ENCODE measurements at places on chromosomes 2 and 18.

GRCh38 chr2:105786231-105787230, 41.8 kb downstream of the NCK2 start:
- DNase-seq = no peak

DNA sequence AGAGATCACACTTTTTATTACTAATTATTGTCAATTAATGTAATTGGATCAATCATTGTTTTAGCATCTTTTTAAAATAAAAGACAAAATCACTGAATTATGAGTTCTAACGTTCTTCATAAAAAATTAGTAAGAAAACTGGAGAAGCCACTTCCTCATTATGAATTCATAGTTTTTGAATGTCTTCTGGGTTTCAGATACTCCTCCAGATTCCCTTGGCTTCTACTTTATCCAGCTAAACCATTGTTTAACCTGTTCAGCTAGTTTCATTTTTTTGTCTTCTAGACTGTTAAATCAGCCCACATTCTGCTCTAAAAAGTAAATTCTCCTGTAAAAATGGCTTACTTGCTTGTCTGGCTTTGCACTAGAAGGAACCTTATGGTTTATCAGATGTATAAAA, 753.4 kb upstream of the ACVR2A start:
- DNase-seq = no peak

DNA sequence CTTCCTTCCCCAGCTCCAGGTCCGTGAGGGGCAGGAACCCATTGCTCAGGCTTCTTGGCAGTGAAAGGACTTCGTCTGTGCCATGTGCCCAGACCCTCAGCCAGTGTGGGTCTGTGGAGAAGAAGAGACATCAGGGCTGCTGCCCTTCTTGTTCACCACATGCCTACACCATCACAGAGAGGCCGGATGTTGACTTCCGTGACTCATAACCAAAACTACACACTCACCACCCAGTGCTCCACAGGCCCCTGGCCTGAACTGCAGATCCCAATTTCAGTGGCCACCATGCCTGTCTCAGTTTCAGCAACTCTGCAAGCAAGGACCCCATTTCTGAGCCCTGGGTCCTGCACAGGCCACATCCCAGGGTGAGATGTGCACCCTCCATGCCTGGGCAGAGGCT, 332.6 kb upstream of the SALL3 start:
- DNase-seq = no peak

- no peak for DNase-seq
Measured at GRCh38 chr2:173441222-173441621, 86.5 kb downstream of the CDCA7 start.

DNA sequence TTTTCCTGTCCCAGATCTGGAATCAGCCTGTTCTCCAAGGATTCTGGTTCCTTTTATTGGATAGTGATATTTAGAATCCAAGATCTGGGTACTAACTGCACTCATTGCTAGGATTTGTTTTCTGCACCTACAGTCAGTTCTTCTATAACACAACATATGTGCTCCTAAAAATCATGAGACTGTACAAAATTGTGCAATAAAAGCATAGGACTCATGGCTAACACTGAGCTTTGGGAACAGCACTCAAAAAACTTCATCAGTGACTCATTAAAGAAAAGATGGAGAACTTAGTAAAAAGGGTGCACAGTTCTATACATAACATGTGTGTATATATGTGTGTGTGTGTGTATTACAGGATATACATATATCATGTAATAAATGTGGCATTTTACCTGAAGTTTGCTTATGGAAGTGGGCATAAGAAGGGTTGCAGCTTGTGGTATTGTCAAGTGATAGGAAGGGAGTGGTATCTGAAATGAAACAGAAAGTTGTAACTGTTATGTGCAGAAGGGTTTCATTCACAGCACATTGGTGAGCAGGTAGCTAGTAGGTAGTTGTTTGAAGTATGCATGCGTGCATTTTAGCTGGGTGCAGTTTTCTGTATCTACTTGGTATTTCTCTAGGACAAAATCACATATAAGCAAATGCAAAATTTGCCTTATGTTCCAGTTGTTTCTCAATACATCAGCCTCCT, 5.9 kb upstream of the SCYGR2 start:
- DNase-seq = no peak

DNA sequence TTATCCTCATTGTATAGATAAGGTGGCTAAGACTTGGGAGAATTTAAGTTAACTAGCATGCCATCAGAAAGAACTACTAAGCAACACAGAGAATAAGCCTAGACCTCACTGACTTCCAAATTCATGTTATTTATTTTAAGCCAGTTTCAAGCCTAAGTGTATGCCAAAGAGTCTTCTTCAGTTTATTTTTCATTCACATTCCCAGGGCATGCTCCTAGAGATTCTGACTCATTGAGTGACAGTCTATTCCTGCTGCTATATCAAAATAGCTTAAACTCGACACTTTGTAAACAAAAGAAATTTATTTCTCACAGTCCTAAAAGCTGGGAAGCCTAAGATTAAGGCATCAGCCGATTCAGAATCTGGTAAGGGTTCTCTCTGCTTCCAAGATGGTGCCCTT, 467.1 kb downstream of the MBD2 start:
- no peak for DNase-seq

- no peak for DNase-seq
Measured at GRCh38 chr2:54669677-54670484, 53.6 kb upstream of the EML6 start.

DNA sequence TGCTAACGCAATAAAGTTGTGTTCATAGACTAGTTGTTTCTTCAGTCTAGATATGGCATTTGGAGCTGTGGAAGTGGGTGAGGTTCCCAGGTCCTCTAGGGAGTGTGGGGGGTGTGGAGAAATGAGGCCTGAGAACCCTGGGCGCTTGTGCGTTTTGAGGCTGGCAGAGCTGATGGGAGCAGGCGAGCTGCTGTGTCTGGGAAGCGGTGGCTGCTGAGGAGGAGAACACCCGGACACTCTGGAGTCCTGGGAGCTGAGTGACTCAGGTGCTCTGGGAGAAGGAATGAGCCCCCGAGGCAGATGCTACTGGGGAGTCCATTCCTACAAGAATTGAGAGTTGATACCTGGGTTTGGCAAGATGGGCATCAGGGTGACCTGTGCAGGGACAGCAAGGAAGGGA, 67.5 kb downstream of the LPIN1 start:
- DNase-seq = no peak

DNA sequence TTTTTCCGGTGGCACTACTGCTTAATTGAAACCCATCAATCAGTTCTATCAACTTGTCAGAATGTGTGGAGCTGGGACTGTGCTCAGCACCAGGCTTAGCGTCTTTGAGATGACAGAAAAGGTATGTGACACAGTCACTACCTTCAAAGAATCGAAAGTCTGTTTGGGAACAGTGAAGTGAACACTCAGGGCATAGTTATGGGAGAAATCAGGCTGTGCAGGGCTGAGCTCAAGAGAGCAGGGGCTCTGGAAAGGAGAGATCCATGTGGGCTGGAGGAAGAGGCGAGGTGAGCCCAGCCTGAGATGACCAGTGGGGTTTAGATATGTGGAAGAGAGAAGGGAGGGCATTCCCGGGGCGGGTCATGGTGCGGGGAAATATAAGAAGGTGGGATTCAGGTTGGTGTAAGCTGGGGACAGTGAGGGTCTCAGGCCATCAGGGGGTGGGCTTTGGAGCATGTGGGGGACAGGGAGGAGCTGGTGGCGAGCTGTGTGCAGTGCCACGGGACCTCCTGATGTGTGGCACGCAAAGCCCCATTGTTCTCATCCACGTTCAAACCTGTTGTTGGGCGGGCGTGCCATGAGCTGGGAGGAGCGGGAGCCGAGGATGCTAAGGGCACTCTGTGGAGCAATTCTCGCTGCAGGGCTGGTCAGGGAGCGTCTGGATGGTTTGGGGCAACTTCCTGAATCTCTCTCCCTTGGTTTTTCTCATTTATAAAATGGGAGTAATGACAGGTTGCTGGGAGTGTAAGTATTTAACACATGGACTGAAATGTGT, 72.5 kb downstream of the VAPA start:
- DNase-seq = no peak

DNA sequence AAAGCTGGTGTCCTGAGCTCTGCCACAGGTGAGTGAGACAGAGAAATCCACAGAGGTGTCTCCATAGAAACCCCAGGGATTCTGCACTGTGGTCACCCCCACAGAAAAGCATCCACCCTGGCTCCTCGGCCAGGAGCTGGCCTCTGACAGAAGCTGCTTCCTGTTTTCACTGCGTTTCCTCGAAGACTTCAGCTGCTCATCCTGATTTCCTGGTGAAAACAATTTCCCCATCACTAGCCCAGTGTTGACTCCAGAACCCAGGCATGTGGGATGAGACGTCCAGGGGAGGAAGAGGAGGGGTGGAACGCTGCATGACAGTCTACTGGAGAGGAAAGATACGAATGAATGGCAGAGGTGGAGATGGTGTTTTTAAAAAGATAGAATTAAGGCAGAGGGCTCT, 60.3 kb upstream of the GPR45 start:
- no peak for DNase-seq

- no peak for DNase-seq
Measured at GRCh38 chr2:195543063-195543462, 114.0 kb upstream of the SLC39A10 start.

- DNase-seq = no peak
Measured at GRCh38 chr2:100674666-100675065, 111.9 kb downstream of the PDCL3 start.

DNA sequence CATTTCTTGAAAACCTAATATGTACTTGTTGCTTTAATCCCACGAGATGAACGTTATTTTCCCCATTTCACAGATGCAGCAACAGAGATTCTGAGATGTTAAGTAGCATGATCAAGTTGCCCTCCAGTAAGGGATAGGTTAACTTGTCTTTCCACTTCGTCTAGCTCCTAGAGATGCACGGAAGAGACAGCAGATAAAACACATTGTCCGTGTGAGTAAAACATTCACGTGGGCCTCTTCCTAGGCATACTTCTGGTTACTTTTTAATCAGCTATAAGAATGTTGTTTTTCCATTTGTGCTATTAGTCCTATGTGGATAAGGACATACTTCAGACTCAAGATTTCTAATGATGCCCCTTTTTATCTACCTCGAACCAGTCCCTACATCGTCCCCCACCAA, 1.2 kb upstream of the ARHGAP28 start:
- DNase-seq = no peak

DNA sequence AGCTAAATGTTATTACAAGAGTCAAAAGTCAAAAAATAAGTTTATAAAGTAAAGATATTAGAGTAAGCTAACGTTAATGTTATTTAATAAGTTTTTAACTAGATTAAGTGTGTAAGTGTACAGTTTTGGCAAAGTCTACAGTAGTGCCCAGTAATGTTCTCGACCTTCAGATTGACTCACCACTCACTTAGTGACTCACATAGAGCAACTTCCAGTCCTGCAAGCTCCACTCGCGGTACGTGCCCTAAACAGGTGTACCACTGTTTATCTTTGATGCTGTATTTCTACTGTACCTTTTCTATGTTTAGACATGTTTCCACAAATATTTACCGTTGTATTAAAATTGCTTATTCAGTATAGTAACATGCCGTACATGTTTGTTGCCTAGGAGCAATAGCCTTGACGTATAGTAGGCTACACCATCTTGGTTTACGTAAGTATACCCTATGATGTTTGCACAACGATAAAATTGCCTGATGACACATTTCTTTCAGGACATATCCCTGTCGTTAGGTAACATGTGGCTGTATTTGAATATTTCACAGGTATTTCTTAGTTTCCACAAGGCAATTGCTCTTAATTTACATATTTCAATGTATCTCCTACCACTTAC, 1641.9 kb upstream of the PIK3C3 start:
- no peak for DNase-seq

All from hippocampal formation (tissue), 2 donors.